Panc1 (cell line): ENCODE measurements at places on chromosomes 7 and 10. TPM values are rescaled to one million over a fixed set of nuclear protein-coding genes. Genes with fewer than 3 reads are reported as not detected.
A peak's percentile ranks its signal among the peaks of the same experiment; 100 is the strongest.

Gene UTF1
- not detected for total RNA-seq

DNA sequence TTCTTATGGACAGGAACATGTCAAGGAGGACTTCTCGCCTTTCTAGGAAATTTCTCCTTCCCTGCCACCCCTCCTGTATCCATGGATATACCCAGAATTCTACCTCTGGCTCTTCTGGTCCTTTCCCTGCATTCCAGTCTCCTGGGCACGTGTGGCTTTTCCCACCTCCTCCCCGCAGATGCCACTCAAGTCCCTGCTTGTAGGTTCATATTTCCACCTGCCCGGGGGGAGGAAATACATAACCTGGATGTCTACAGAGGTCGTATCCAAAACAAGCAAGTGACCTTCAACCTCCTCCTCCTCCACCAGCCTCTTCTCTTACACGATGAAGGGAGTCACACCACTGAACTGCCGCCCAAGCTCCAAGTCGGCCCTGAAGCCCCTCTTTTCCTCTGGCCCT, 20.7 kb downstream of the FGFR2 start:
- DNase-seq, result no peak

DNA sequence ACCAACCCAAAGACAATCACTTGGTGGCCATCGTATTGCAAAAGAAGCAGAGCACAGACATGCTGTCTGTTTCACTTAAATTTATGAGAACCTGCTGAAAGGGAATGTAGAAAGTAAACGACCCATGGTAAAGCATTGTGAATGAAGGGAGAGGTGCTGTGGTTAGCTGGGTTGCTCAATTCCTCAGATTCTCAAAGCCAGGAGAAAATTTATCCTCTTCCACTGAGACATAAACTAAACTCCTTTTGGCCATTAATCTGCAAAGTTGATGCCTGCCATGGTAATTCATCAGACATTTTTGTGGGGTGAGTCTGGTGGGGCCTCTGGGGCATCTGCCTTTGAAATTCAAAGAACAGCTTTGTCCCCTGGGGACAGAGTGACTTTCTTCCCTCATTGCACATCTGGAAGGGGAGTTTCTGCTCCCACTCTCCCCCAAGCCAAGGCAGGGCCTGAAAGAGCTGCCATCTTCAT, 951.0 kb downstream of the LRMDA start:
- DNase-seq, result no peak

DNA sequence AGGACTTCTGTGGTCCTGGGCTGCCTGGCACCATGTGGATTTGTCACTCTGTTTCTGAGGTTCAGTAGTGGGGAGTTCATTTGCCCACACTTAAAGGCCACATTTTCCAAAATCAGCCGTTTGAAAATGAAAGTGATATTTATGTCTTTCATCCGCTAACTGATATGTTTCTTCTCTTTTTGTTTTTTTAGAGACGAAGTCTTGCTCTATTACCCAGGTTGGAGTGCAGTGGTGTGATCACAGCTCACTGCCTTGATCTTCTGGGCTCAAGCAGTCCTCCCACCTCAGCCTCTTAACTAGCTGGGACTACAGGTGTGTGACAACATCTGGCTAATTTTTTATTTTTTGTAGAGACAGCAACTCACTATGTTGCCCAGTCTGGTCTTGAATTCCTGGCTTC, 58.6 kb downstream of the EBLN1 start:
- no peak for DNase-seq

GRCh38 chr7:149414171-149414570, 46.7 kb downstream of the ZNF777 start:
- DNase-seq, result no peak

Gene KEL
- total RNA-seq, result 0.44 TPM

DNA sequence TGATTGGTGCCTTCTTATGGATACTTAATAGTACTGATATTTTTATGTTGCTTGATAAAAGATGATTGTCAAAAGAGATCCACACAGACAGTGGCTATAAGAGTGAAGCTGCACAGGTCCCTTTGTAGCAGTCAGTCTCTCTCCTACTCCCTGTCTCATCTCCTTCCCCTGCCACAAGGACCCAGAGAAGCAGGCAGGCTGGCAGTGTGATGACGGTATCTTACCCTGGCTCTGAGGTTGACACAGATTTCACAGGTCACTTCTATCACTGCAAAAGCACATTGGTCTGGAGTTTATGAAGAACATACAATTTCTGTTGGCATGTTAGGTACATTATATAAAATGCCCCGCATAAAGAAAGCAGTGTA, 64.4 kb upstream of the AHR start:
- DNase-seq, result peak; percentile 39

Gene AMZ1
- 0.57 TPM for total RNA-seq

Gene OIT3
- not detected for total RNA-seq

- DNase-seq, result no peak
Measured at GRCh38 chr10:3564346-3565002, 220.5 kb downstream of the KLF6 start.

GRCh38 chr10:88754287-88754686, 5.5 kb upstream of the LIPN start:
- no peak for DNase-seq

Gene BAIAP2L1
- total RNA-seq, result 120 TPM

DNA sequence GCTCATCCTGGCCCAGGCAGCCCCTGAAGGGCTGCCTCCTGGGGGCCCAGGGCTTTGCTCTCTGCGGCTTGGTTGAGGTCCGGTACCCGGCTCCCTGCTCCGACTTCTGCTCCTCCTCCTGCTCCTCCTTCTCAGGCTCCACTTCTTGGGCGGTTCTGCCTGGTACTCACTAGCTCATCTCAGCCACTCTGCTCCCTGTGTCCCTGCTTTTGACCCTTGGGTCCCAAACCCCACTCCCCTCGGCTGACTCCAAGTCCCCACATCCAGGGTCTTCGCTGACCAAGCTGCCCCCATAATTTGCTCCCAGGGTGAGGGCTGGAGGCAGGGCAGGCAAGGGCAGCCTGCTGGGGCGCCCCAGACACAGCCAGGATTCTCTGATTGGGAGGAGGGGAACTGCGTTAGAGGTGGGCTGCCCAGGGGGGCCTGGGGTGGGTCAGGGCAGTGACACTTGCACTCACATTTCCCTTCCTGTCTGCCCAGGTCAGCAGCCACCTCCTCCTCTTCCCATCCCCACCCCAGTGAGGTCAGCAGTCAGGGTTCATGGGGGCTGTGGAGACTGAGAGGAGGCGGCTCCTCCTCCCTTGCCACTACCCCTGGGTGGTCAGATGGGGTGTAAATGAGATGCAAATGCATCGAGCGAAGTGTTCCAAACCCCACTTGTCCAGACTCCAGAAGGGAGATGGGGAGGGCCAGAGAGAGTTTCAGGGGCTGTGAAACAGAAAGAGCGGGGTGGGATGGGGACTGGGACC, 2.2 kb downstream of the SMARCD3 start:
- no peak for DNase-seq

DNA sequence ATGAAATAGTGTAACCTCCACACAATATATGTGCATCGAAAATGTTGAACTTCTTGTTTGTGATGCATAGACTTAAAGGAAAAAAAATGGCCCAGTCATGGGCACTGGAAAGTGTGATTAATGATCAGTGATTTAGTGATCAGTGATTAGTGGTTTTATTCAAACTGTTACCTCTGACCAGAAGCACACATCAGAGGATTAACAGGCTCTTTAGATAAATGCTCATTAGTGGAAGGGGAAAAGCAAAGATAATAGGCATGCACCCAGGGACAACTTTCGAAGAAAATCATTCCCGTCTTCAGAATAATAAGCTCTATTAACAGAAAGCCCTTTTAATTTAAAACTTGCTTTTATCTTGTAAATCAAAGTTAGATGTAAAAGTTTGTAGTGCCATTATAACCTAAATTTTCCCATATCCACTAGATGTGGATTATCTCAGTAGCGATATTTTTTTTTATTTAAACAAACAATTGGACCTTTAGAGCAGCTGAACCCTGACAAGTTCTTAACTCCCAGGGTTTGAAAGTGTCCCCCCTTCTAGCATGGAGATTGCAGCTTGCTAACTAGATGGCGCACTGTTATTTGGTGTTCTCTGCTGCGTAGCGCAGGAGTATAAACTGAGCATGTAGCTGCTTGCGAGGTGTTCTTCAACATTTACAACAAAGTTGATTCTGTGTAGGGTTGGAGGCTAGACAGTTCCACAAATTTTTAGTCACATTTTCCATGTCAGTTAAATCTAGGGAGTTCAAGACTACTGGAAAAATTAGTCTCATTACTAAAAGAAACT, at the start of gene CREB5:
TSS of gene CREB5 (plus strand) at position 643 of the 787 bp plus-strand sequence. CDS start 397 bp downstream, outside the sequence.
- DNase-seq, result no peak

DNA sequence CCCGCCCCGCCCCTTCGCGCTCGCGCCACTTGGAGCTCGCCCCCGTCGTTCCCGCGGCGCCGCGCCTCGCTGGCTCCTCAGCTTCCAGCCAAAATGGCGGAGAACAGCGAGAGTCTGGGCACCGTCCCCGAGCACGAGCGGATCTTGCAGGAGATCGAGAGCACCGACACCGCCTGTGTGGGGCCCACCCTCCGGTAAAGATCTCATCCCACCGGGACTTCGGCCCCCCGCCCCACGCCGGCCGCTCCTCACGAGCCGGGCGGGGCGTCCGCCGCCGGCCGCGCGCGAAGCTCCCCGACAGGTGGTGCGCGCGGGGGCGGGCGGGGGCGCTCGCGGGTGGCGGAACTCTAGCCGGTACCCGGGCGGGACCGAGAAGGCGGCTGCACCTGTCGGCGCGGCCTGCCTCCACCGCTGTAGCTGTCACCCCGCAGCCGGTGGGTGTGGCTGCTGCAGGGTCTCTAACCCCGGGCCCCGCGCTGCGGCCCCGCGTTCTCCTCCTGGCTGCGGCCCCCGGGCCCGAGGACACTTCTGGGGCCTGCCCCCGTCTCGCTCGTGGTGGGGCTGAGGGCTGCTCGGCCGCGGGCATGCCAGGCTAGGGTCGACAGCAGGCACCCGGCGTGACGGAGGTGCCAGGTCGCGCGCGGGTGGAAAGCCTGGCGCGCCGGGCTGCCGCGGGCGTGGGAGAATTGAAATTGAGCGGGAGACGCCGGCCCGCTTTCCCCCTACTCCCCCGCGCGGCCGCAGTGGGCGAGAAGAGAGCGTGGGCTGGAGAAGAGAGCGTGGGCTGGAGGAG, at the start of gene EXOC6:
TSS of gene EXOC6 (plus strand) at position 80 of the 793 bp plus-strand sequence. CDS start at position 94, 14 bp downstream.
- DNase-seq, result peak; percentile 33

GRCh38 chr10:12020574-12020973, 22.0 kb downstream of the UPF2 start:
- DNase-seq, result no peak

DNA sequence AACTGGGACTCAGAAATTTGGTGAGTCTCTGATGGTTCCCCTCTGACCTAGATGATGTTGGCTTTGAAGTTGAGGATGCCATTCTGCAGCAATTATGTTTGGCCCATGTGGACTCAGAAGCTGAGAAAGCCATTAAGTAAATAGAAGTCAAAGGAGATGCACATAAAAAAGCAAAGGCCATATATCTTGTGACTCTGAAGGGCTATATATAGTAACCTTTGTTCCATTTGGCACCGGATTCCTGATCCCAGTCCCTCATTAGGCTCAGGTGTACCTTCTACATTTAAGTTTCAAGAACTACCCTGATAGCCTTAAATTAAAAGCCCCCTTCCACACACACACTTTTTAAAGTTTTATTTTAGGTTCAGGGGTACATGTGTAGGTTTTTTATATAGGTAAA, 50.0 kb upstream of the PDK4 start:
- no peak for DNase-seq

Gene HHEX
- total RNA-seq, result 10.1 TPM

Gene CABCOCO1
- total RNA-seq, result 4.0 TPM

DNA sequence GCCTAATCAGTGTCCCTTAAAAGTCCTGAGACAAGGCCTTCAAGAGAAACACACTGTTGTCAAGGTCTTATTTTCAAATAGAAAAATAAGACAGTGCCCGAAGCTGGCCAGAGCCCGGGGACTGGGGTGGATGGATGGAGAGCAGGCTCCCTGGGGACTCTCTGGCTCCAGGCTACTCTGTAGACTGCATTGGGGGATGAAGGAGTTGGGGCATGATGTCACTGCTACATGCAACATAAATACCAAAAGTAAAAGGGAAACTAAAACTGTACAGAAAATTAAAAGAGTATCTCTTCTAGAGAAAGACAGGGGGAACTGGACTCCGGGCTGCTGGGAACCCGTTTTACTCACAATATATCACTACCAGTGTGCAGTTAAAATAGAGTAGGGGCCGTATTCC, 629.8 kb downstream of the KCNMA1 start:
- DNase-seq, result no peak

- DNase-seq, result no peak
Measured at GRCh38 chr10:30857803-30858202, 173.9 kb downstream of the ZNF438 start.

DNA sequence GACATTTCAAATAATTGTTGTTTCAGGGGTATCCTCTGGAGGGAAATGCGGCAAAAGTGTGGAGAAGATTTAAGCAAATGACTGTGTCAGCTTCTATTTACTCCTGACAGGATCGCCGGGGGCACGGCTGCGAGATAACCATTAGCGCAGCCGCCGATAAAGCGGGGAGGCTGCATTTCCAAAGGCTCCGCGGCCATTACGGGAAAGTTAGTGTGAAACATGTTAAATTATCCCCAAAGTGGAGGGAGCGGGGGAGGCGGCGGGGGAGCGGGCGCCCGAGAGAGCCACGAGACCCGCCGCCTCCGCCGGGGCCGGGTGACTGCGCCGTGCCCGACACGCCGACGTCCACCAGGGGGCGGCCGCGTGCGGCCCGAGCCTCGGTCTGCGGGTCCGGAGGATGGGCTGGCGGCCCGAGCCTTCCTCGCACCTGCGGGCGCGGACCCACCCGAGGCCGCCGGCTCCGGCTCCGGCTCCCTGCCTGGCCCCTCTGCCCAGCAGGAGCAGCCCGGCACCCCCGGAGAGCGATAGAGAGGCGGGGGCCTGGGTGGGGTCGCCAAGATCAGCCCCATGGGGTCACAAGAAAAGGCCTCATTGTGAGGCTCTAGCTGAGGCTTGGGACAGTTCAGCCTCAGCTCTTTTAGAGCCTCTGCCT, 74.4 kb upstream of the PAX2 start:
- no peak for DNase-seq

GRCh38 chr10:9211228-9211627, 1156.7 kb downstream of the GATA3 start:
- no peak for DNase-seq

DNA sequence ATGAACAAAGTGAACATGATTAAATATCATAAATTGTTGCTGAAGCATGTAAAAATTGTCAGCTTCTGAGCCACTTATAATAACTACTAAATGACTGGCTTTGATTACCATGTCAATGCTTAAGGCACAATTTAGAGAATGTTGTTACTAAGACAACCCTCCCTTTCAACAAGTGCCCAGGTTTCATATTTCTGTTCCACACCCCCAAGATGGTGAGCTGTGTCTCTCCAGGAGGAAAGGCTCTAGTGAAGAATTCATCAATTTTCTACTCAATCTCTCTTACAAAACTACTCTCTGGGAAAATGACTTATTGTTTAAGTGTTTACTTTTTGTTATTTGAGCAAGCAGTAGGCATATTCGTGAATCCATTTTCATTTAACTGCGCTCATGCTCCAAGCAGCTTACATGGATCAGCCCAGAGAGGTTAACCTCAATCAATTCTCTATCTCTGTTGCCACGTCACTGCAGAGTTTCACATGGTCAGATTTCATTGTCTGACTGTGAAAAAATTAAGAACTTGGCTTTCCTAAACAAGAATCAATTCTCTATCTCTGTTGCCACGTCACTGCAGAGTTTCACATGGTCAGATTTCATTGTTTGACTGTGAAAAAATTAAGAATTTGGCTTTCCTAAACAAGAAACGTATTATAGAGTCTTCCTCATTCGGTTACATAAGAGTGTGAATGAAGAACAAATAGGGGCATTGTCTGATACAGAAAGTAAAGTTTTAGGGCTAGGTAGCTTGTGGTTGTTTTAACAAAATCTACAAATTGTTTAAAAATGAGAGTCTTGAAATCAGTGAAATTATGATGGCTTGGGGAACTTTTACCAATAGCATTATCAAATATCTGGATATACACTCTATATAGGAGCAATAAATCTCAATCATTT, 49.7 kb downstream of the CCDC71L start:
- no peak for DNase-seq
